ENCODE measurements at places on chromosomes 11 and 22.

DNA sequence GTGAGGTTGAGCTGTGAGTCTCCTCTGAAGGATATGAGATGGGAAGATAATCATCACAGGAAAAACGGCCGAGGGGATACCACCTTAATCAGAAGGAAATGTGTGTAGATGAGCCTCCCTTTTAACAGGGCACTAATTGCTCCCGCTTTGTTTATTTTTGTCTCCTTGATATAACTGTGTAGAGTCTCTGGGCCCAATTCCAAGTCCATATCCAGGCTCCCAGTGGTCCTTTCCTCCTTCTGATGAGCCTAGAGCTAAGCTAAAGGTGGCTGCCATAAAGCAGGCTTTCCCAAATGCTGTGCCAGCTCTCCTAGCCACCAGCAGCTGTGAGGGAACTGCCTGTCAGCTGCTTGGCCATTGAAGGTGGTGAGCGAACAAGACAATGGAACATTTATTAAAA is 17.1 kb upstream of the CCDC90B start:
- no peak for DNase-seq

- DNase-seq: no peak
Measured at GRCh38 chr11:8298801-8299786, 35.4 kb upstream of the LMO1 start.

GRCh38 chr22:24376586-24376985 is 50.8 kb upstream of the ADORA2A start:
- no peak for DNase-seq

GRCh38 chr11:37343290-37343689 is 745.3 kb upstream of the RAG2 start:
- DNase-seq: no peak

- no peak for DNase-seq
Measured at GRCh38 chr22:17990147-17990546, 34.2 kb downstream of the MICAL3 start.

- DNase-seq: no peak
Measured at GRCh38 chr11:99742501-99742900, 721.8 kb downstream of the CNTN5 start.

GRCh38 chr11:101863361-101863760 is 51.4 kb upstream of the CEP126 start:
- DNase-seq: no peak

- DNase-seq: no peak
Measured at GRCh38 chr22:29541845-29542244, 11.7 kb downstream of the THOC5 start.

- no peak for DNase-seq
Measured at GRCh38 chr11:17734418-17734911, at the start of gene KCNC1. KCNC1 (plus strand) TSS chr11:17734781; CDS start chr11:17736003, 1,222 bp downstream.

GRCh38 chr11:7423946-7424345 is 61.4 kb upstream of the OLFML1 start:
- no peak for DNase-seq

DNA sequence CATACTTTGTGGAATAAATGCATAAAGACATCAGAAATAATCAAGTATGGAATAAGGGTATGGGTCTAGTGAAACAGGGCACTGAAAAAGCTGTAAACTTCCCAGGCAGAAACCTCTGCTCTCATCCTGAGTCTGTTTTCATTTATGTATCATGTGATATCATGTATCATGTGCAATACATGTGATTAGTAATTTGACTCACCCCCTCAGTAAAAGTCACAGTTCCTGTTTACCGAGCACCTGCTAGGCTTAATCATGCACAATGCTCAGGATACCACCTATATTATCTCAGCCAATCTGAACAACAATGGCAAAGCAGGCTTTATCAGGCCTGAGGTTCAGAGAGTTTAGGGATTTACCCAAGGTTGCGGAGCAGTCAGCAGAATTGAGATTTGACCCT is 250.6 kb upstream of the TENM4 start:
- no peak for DNase-seq

GRCh38 chr11:35144136-35144741 is 5.3 kb downstream of the CD44 start:
- DNase-seq: peak; percentile 79

DNA sequence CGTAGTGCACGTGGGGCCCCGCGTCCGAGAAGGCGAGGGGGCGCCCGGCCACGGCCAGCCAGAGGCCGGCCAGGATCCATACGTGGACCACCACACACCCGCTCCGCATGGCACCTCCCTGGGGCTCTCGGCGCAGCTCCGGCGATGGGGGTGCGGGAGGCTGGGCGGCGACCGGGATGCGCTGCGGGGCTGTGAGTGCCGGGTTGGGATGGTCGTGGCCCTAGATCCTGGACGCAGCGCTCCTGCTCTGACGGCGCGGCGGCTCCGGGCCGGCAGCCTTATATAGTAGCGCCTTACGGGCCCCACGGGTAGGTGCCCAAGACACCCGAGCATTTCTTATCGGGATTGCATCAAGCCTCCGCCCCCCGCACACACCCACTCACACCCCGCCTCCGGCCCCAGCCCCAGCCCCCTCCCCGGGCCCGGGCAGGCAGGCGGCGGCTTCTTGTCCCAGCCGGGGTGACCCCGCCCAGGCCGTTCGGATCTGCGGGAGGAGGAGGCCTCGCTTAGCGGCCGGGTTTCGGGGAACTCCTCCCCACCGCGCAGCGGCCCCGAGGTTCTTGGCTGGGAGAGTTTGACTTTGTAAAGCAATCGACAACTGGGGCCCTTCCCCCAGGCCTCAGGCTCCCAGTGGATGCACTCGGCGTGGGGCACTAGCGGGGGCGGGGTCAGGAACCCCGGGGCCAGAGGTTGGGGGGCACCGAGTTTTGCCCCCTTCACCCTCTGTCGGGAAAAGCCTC is at the start of gene FGF19:
Gene FGF19 (minus strand): TSS at position 255 of the 740 bp plus-strand sequence. CDS start 146 bp downstream, at position 109.
- no peak for DNase-seq

DNA sequence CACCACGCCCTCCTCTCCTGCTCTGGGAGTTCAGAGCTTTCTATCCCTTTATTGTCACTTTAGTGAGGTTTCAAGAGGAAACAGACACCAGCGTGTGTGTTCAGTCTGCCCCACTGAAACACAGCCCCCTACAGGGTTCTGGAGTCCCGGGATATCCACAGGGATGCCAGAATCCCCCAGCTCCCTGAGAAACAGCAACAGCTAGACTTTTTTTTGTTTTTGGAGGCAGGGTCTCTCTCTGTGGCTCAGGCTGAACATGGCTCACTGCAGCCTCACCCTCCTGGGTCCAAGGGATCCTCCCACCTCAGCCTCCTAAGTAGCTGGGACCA is 10.4 kb downstream of the SULT4A1 start:
- no peak for DNase-seq

GRCh38 chr11:77503006-77503405 is 29.1 kb upstream of the PAK1 start:
- DNase-seq: no peak

- DNase-seq: no peak
Measured at GRCh38 chr11:11620921-11621572, 758 bp downstream of the GALNT18 start.

DNA sequence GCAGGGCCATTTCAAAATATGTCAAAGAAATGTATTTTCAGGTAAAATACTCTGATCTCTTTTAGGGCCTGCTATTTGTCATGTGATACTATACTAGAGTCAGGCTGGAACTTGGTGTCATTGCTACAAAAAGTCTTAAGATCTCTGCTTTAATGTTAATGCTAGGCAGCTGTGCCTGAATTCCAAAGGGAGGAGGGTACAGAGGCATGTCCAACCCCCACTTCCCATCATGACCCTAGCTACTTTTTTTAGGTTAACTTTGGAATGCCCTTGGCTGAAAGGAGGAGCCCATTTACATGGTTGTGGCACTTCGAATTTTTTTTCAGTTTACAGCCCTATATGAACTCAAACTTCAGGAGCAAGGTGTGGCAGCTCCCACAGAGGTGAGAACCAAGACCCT is 58.1 kb downstream of the OSBP2 start:
- no peak for DNase-seq

GRCh38 chr11:90187839-90188238 is 35.0 kb downstream of the CHORDC1 start:
- no peak for DNase-seq

GRCh38 chr11:76148231-76148630 is 58.1 kb downstream of the WNT11 start:
- DNase-seq: no peak

GRCh38 chr11:123364080-123364479 is 66.0 kb upstream of the GRAMD1B start:
- DNase-seq: no peak

DNA sequence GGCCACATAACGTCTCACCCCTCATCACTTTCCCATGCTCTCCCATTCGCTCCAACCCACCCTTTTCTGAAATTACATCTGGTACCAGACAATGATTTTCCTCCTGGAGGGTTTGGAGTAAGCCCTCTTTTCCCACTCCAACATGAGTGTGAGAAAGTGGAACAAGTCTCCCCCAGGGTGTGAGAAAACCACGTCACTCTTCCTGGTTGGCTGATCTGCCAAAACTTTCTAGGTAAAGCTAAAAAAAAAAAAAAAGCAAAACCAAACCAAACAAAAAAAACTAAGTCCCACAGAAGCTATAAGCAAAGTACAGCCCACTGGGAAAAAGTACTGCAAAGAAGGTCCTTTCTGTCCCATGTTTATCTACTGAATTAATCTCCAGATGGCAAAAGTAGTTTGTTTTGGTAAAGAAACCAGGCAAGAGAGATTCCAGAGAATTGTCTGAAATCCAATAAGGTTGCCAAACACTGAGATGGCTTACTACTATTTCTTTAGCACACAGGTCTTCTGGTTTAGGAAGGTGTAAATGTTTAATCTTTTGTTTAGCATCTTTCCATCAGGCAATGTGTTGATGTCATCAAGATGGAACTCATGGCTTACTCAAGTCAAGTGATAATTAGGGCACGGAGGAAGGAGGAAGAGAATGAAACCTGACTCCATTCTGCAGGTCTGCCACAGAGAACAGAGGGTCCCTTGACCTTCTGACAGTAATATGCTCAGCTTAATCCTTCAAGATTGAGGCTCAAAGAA is 395.6 kb downstream of the LARGE1 start:
- DNase-seq: no peak

DNA sequence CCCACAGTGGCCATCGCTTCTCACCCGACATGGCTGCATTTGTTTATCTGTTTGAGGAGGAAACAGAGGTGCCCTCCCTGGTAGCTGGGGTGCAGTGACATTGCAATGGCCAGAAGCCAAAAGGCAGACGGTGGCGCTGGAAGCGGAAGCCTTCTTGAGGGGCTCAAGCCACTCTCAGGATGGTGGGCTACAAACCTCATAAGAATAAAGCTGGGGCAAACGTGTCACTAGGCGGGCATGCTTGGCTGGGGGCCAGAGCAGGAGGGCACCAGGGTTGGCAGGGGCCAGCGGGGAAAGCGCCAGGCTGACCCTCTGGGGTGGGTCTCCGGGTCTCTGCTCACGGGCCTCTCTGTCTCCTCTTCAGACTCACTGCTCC is 12.6 kb downstream of the TNNT3 start:
- DNase-seq: no peak

DNA sequence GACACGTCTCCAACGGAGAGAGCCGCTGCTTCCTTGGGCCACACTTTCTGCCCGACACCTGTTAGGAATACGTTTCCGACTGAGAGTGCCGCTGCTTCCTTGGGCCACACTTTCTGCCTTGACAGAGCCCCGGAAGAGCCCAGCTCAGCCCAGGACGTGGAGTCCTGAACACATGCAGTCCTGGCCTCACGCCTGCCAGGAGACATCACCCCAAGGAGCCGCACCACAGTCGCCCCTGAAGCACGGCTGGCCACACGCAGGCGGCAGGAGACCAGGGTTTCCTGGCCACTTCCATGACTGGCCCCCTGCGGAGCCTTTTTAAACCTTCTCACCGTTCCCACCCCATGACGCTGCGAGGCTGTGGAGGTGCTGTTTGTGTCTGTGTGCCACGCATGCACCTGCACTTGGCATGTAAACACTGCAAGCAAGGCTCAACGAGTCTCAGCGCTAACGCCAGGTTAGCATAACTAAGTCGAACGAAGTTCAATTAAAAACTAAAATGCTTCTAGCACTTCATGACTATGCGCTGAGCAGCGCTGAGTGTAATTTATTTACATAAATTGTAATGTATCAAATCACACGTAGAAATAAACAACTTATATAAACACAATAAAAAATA is 8.8 kb downstream of the TOLLIP start:
- no peak for DNase-seq

GRCh38 chr22:47619631-47620030 is 857.2 kb downstream of the TBC1D22A start:
- no peak for DNase-seq

DNA sequence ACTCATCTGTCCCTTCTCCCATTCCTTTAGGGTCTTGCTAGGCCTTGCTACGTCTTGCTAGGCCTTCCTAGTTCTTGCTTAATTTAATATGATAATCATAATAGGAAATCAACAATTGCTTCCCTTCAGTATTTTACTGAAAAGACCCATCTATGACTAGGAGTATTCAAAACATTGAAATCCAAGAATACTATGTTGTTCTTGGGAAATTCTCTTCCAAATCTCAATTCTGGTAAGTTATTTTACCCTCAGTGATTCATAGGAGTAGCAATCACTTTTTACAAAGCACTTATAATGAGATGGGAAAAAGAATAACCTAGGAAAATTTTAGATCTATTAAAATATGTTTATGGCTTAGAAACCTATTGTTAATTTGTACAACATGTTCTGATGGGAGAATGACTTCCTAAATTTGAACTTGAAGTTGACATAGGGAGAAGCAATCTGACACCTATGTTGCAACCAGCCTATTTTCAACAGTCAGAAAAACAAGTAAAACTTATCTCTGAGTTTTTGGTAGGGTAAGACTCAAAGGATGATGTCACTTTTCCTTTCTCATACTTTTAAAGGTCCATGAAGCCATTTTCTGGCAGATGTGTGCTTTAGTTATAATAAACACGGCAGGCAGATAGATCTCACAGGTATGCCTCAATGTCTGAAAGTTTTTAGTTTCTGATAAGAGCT is 29.5 kb upstream of the HIPK3 start:
- DNase-seq: peak; percentile 42
